ENCODE measurements at places on chromosomes 11 and 22. TPM values are rescaled to one million over a fixed set of nuclear protein-coding genes. Genes with fewer than 3 reads are reported as not detected.

GRCh38 chr11:83572581-83573496 is 286.7 kb upstream of the CCDC90B start:
- DNase-seq, result no peak

GRCh38 chr11:61372659-61373420 is 10.7 kb downstream of the TMEM138 start:
- no peak for DNase-seq

DNA sequence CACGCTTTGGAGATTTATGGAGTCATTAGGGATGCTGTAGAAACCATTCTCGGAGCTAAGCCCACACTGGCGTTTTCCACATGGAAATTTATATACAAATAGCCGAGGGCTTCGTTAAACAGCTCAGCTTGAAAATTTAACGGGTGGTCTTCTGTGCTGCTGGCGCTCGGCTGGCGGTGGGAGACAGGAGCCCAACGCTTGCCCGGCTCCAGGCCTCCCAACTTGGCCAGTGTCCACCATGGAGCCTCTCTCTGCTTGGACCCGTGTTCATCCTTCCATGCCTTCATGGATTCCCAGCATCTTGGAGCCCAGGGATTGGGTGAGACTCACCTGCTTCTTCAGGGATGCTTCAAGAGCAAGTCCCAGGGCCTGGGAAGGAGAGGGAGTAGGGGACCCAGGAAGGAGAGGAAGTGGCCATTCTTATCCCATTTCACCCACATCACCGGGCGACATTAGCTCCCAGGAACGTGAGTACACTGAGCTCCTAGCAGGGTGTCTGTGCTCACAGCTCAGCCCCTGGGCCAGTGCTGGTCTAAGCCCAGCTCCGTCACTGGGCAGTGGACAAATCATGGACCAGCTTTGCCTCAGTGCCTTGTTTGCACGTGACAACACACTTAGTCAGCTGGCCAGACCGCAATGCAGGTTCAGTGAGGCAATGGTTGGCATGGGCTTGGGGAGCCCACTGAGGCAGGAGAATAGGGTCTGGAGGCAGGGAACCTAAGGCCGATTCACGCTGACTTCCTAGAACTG is 944.3 kb downstream of the BRD1 start:
- no peak for DNase-seq

The RIBC2 gene
- polyA plus RNA-seq, result 0.06 TPM

The DERL3 gene
- polyA plus RNA-seq, result 14.1 TPM

The HORMAD2 gene
- polyA plus RNA-seq, result not detected

Data from heart right ventricle (tissue), 16 donors.